Naive thymus-derived CD4-positive, alpha-beta T cell (primary cell): ENCODE measurements at places on chromosomes 3 and 15. TPM values are rescaled to one million over a fixed set of nuclear protein-coding genes. Genes with fewer than 3 reads are reported as not detected.

GRCh38 chr3:126990890-126991289 lies 8.0 kb downstream of the PLXNA1 start:
- no peaks in the 10 kb centered on the region for H3K36me3 ChIP-seq
- no peaks in the 10 kb centered on the region for H3K4me1 ChIP-seq
- no peak overlapping the region for H3K4me3 ChIP-seq

- DNase-seq: no peak
- no peaks in the 10 kb centered on the region for H3K27me3 ChIP-seq
- H3K4me1 ChIP-seq: no peaks in the 10 kb centered on the region
- no peak overlapping the region for H3K27ac ChIP-seq
Observed at GRCh38 chr3:170429050-170429449, 10.4 kb downstream of the CLDN11 start.

Gene CLDN16
- not detected for total RNA-seq

DNA sequence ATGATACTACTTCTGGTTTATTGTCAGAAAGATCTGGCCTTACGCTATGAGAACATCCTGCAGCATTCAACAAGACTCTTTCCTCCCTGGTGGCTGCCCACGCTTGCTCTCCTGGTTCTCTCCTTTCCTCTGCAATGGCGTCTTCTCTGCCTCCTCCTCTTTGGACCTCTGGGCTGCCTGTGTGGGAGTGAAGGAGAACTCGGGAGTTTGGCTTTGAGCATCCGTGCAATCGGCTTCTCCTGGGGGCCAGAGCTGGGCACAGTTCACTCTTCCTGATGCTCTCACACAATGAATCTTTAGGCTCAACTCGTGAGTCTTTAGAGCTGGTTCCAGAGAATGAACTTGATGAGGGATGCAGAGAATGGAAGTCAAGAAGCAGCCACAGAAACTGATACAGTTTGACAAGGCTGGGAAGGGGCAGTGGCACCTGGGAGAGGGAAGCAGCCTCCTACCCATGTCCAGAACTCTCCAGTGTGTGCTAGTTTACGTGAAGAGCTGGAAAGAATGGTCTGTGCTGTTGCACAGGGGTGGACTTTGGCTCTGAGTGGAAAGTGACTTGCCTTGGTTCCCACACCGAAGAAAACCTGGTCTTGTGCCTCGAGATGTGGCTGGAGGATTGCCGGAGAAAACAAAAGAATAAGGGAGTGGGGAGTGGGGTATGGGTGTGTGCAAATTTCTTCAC lies 37.9 kb downstream of the RPLP1 start:
- H3K4me3 ChIP-seq: no peak overlapping the region
- H3K27me3 ChIP-seq: no peaks in the 10 kb centered on the region
- no peak for DNase-seq

GRCh38 chr3:138007898-138008297 lies 2.1 kb upstream of the CLDN18 start:
- H3K4me1 ChIP-seq: no peaks in the 10 kb centered on the region
- no peak for DNase-seq
- no peak overlapping the region for H3K27ac ChIP-seq
- no peaks in the 10 kb centered on the region for H3K36me3 ChIP-seq

DNA sequence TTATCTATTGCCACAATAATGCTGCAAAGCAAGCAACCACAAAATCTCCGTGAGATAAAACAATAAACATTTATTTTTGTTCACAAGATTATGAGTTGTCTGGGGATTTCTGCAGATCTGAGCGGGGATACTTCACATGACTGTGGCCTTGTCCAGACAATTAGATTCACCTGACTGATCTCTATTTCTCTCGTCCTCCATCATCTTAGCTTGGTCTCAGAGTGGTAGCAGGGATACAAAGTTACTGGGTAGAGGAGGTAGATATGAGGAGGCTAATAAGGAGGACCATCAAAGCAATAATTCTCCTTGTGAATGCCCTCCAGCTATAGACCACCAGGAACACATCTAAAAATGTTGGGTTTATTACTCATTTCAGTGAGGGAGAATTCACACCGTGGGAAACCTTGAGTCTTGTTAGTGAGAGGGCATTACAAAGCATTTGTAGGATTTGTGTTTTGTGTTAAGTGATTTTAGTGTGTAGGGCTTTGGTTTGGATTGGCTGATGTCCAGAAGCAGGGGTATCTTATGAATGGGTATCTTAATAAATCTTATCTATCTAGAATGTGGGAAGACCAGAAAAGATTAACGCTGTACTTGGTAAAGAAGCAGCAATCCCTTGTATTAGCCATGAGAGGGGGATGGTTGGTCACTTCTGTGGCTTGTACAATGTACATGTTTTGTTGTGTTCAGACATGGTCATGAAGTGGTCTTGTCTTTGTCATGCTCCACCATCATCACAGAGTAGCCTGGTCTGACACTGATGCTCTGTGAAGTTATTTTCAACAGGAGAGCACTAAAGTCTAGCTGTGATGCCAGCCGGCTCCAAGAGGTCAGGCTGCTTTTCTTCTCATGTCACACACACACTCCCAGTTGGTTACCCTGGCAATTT lies 287.6 kb upstream of the STT3B start:
- DNase-seq: no peak
- no peaks in the 10 kb centered on the region for H3K36me3 ChIP-seq
- no peak overlapping the region for H3K27ac ChIP-seq
- no peak overlapping the region for H3K4me3 ChIP-seq

DNA sequence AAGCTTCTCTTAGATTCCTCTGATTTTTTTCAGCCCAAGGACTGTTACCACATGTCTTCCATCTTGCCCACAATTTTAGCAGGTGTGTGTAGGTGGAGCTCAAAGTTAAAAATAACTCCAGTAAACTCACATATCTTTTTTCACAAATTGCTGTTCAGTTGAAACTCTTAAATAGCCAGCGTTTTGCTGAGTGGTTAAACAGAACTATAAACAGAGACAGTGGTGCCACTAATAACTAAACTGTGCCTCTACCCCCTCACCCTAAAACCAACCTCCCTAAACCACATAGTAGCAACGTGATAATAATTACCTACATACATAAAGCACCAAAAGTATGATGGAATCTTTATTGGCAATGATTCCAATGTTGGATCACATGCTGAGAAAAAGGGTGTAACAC lies 525.1 kb downstream of the PDCD6IP start:
- no peaks in the 10 kb centered on the region for H3K4me1 ChIP-seq
- no peak overlapping the region for H3K4me3 ChIP-seq
- H3K27me3 ChIP-seq: no peaks in the 10 kb centered on the region
- no peak overlapping the region for H3K27ac ChIP-seq
- DNase-seq: no peak
- no peaks in the 10 kb centered on the region for H3K36me3 ChIP-seq

Gene RNU5B-1
- total RNA-seq: not detected

DNA sequence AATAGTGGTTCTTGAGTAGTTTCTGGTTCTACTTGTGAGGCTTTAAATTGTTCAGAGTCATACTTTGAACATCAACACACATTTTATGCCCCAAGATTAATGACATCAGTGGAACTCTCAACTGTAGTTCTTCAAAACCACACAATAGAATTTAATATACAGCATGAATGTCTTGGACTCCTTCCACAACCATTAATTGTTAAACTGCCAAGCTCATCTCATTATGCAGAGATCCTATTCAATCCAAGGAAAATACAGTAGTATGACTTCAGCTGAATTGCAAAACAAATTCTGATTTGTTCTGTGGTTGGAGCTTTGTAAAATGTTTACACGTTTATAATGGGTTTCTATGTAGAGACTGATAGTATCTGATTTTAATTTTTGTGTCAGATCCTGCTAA lies 199.2 kb upstream of the SLC2A2 start:
- DNase-seq: no peak
- no peaks in the 10 kb centered on the region for H3K36me3 ChIP-seq
- H3K27me3 ChIP-seq: no peaks in the 10 kb centered on the region
- H3K27ac ChIP-seq: no peak overlapping the region
- peaks cover 6% of the 10 kb centered on the region for H3K4me1 ChIP-seq

Gene RUVBL1
- 24.2 TPM for total RNA-seq

Gene GOLGA6D
- total RNA-seq: 0.27 TPM

Gene CRTC3
- 109 TPM for total RNA-seq

Gene PLSCR4
- total RNA-seq: not detected

DNA sequence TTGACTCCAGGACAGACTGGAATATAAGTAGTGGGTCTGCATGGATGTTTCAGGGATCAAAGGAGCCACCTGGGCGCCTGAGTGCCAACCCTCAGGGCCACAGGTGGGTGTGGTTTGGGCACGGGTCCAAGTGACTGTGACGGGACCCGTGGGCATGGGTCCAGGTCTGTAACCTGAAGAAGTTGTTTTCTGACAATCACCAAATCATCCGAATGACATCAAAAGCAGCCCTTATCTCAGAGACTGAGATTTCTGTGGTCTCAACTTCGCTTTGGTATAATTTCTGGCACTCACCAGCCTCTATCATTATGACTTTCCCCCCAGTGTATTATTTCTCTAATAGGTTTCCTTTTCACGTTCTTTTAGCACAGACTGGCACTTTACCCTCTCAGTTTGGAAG lies 24.4 kb downstream of the RLBP1 start:
- H3K36me3 ChIP-seq: peaks cover 60% of the 10 kb centered on the region
- DNase-seq: no peak
- no peak overlapping the region for H3K27ac ChIP-seq
- no peaks in the 10 kb centered on the region for H3K27me3 ChIP-seq
- no peak overlapping the region for H3K4me3 ChIP-seq

Gene PLCH1
- total RNA-seq: not detected

DNA sequence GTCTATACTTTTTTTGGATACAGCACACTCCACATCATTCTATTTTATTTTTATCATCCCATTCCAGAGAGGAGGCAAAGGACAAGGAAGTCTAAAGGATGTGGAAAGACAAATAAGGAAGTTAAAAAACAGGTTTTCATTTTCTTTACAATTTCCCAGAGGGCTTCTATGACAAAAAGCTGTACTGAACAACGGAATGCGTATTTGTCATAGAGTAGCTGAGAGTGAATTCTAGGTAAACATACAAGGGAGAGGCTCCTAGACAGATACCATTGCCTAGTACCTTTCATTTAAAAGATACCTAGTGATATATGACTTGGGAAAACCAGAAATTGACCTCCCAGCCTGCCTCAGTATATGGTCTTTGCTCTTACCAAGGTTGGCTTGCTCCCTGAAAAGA lies 341.7 kb downstream of the FHIT start:
- no peaks in the 10 kb centered on the region for H3K27me3 ChIP-seq
- no peak for DNase-seq
- no peak overlapping the region for H3K27ac ChIP-seq
- H3K36me3 ChIP-seq: no peaks in the 10 kb centered on the region
- no peaks in the 10 kb centered on the region for H3K4me1 ChIP-seq
